NCI-H1694 (cell line): ENCODE measurements at places on chromosomes 4 and X.

- DNase-seq, result no peak
Measured at GRCh38 chrX:14903891-14904290, 30.7 kb downstream of the MOSPD2 start.

DNA sequence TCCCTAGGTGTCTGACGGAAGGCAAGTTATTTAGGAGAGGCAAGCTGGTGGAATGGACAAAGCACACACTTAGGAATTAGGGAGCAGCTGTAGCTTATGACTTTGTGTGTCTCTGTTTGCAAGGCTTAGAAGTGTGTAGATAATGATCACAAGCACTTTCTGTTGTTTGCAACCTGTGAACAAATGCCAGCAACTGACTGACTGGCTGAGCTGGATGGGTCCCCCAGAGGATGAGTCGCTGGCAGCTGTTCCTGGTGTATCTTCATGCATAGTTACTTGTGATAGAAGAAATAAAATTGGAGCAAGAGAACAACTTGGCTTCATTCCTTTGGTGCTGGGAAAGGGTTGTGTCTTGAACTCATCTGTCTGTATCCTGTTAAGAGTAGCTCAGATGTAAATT is 64.2 kb upstream of the BEND4 start:
- no peak for DNase-seq

GRCh38 chrX:17414027-17414658 is 39.1 kb downstream of the NHS start:
- no peak for DNase-seq

DNA sequence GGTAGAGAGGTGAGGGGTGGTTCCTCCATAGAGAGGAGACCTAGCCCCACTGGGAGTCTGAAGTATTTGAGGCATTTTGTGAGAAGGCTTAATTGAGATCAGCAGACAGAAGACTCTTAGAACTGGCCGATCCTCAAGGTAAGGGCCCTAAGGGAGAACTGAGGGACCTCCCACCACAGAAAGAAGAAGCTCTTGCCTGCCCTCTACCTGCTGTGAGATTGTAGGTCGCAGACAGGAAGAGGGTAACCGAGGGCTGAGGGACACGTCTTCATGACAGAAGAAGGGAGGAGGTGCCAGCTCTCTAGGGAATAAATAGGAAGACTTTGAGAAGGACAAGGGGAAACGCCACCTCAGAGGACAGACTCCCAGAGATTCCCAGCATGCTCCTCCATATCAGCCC is 24.1 kb upstream of the MAGEC1 start:
- DNase-seq, result no peak

DNA sequence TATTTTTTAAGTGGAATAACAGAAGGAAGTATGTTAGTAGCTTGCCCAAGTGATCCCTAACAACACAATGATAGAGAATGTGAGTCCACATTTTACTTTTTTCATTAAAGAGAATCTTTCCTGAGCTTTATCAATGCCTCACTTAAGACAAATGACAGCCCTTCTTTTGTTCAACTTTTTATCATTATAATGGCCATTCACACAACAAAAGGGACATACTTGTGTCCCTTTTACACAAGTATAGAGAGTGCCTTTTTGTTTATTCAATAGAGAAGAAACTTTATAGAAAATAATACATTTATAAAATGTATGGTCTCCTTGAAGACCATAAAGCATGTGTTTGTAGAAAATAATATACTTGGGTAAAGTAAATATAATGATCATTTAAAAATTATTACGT is 96.3 kb downstream of the PDE5A start:
- no peak for DNase-seq

DNA sequence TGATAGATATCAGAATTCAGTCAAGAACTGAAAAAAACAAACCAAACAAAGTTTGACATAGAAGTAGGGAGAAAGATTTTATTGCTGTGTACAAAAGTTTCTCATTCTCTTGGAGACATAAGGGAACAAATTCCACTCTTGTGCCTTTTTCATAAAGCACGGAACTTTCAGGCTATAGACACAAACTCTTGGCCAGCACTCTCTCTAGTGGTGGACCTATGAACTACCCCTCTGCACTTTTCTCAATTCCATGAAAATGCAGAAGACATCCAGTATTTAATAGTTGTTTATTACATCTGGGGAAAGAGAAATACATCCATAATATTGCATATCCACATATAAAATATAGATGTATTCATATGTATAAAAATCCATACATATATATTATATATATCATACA is 291.6 kb upstream of the HS3ST1 start:
- peak; percentile 11 for DNase-seq
